Lung (tissue), 17 donors: ENCODE measurements at places on chromosomes 16 and 17. TPM values are rescaled to one million over a fixed set of nuclear protein-coding genes. Genes with fewer than 3 reads are reported as not detected.

- H3K36me3 ChIP-seq, result no peaks in the 10 kb centered on the region
- DNase-seq, result peak; percentile 66
- peaks cover 5% of the 10 kb centered on the region for H3K27me3 ChIP-seq
- no peak overlapping the region for H3K27ac ChIP-seq
Observed at GRCh38 chr17:34797720-34798119, 163.5 kb downstream of the CCT6B start.

DNA sequence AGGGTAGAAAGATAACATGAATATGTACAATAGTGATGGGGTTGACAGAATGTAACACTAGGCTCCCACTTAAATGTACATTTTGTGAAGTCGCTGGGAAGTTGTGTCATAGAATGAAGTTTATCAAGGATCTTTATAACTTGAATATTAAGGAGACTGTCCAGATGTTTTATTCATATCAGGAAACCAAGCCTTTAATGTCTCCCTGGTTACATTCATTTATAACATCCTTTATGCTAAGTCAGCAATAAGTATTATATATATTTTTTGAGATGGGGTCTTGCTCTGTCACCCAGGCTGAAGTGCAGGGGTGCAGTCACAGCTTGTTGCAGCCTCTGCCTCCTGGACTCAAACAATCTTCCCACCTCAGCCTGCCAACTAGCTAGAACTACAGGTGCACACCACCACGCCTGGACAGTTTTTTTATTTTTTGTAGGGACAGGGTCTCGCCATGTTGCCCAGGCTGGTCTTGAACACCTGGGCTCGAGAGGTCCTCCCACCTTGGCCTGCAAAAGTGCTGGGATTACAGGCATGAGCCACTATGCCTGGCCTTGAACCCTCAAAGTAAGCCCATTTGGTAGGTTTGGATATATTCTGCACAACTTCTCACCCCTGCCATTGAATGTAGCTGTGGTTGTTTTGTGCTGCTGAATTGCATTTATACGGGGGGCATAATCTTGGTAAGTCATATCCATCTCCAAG is 14.1 kb downstream of the CLTC start:
- peaks cover 3% of the 10 kb centered on the region for H3K36me3 ChIP-seq
- no peak overlapping the region for H3K4me3 ChIP-seq
- peaks cover 14% of the 10 kb centered on the region for H3K4me1 ChIP-seq
- no peak for DNase-seq

DNA sequence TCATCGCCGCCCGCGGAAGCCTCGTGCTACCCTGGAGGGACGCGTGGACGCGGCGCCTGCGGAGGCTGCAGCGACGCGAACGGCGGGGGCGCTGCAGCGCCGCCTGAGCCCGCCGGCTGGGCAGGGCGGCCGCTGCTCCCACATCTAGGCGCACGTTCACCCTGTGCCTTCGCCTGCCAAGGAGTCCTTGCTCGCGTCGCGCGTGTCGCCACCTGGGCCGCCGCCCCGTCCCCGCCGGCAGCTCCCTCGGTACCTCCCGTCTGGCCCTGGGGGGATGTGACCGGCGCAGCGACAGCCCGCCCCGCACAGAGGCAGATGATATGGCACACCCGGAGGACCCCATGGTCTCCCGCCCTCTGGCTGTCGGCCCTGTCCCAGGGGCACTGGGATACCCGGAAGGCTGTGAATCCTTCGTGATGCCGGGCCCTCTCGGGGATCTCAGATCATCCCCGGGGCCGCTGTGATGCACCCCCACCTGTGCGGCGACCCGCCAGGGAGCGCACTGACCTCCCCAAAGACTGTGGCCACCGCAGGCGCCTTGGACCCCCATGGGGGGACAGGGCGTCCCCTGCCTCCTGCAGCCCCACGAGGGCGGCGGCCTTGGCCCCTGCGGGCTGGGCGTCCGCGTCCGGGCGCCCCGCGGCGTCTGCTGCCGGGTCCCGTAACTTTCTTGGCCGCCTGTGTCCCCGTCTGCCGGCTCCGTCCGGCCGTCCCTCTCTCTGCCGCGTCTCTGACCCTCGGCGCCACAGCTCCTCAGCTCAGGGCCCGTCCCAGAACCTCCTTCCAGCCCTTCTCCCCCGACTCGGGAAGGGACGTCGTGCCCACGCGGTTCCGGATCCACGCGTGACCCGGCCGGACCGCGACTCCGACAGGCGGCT is 689 bp upstream of the TBC1D24 start:
- H3K4me3 ChIP-seq, result peak overlapping the region; percentile 65
- no peaks in the 10 kb centered on the region for H3K36me3 ChIP-seq
- H3K27ac ChIP-seq, result peak overlapping the region; percentile 89

DNA sequence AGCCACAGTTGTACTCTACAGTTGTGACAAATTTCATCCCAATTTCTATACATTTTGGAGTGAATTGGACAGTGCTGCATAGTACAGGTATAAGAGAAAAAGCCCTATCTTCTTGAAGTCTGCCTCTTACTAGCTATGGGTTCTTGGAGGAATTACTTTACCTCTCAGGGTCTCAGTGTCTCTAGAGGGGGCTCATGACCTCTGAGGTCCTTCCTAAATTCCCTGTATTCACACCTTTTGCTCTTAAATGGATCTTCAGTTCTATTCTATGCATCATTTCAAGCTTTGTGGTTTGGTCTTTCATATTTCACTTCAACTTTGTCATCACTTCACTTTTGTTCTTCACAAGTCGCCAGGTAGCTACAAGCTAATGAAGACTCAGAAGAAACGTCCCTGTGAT is 71.2 kb upstream of the ERCC4 start:
- no peaks in the 10 kb centered on the region for H3K4me1 ChIP-seq
- H3K4me3 ChIP-seq, result no peak overlapping the region
- H3K27ac ChIP-seq, result no peak overlapping the region
- no peak for DNase-seq
- H3K27me3 ChIP-seq, result no peaks in the 10 kb centered on the region

DNA sequence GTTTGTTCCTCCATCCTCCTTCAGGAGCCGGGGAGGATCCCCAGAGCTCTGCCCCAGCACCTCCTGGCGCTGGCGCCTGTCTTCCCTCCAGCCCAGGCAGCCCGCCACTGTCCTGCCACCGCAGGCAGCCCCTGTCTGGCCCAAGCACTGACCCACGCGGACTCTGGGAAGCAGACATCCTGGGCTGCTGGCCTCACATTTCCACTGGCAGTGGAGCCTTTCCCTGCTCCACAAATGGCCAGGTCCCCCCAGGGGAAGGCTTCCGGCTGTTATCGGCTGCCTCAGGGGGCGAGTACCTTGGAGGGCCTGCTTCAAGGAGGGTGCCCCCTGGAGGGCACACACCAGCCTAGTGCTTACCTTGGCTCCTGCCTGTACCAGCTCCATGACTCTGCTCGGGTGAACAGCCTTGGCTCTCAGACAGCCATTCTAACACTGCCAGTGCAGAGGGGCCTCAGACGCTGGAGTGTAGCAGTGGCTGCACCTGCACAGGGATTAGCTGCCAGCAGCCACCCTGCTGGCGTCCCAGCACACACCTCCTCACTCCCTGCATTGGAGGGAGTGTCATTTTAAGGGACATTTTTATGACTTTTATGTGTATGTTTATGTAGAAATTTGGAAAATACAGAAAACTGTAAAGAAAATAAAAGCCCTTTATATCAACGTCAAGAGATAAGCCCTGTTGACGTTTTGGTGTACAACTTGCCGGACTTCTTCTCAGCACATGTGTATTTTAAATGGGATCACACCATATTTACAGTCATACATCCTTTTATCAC is 21.0 kb downstream of the ACE start:
- no peak overlapping the region for H3K4me3 ChIP-seq
- H3K27me3 ChIP-seq, result peaks cover 4% of the 10 kb centered on the region
- H3K27ac ChIP-seq, result peak overlapping the region; percentile 61
- no peaks in the 10 kb centered on the region for H3K36me3 ChIP-seq

DNA sequence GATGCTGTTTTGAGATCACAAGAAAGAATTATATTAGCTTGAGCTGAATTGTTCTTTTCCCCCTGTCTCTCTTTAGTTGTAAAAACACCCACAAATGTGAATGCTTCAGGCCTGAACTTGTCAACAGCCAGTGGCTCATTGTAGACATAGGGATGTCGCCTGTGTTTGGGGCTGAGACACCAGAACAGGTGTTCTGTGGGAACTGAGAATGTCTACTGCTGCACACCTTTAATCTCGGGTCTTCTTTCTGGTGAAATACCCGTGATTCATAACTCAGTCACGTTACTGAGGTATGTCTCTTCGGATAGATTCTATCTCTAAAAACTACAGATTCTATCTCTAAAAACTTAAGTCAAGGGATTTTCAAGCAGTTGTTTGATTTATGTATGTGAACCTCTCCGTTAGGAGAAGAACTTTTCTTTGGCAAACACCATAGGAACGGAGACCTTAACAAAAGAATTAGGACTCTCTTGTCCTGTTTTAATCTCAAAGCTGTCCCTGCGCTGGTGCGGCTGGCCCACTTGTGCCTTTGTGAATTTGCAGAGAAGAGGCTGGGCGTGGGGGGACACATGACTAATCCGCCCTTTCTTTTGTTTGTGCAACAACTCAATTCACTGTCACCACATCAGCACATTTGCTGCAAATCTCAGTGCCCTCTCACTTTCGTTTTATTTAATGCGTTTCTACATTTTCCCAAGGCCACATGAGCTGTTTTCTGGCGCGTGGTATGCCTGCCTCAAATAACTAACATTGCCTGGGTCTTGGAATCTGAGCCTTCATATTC is 643.0 kb downstream of the MAF start:
- H3K27ac ChIP-seq, result no peak overlapping the region
- no peak overlapping the region for H3K4me3 ChIP-seq
- DNase-seq, result no peak
- H3K4me1 ChIP-seq, result no peaks in the 10 kb centered on the region
- no peaks in the 10 kb centered on the region for H3K27me3 ChIP-seq

DNA sequence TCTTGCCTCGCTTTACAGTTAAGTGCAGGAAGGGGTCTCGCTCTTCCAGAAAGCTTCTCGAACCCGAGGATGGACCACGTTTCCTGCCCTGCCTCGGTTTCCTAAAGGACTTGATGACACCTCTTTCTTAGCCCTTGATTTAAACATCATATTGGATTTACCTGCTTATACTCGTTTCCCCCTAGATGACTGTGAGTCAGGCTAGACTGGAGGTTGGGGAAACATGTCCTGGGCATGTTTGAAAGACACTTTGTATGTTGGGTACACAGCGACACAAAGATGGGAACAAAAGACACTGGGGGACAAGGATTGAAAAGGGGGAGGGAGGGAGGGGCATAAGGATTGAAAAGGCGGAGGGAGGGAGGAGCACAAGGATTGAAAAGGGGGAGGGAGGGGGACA is 30.0 kb downstream of the SDK2 start:
- H3K4me3 ChIP-seq, result no peak overlapping the region
- no peak for DNase-seq
- no peaks in the 10 kb centered on the region for H3K27me3 ChIP-seq
- H3K4me1 ChIP-seq, result no peaks in the 10 kb centered on the region

- peak overlapping the region; percentile 52 for H3K27ac ChIP-seq
- peaks cover 6% of the 10 kb centered on the region for H3K4me1 ChIP-seq
- peaks cover 5% of the 10 kb centered on the region for H3K27me3 ChIP-seq
- no peak overlapping the region for H3K4me3 ChIP-seq
- no peaks in the 10 kb centered on the region for H3K36me3 ChIP-seq
- no peak for DNase-seq
Observed at GRCh38 chr16:86240716-86241363, 269.5 kb upstream of the FOXF1 start.

DNA sequence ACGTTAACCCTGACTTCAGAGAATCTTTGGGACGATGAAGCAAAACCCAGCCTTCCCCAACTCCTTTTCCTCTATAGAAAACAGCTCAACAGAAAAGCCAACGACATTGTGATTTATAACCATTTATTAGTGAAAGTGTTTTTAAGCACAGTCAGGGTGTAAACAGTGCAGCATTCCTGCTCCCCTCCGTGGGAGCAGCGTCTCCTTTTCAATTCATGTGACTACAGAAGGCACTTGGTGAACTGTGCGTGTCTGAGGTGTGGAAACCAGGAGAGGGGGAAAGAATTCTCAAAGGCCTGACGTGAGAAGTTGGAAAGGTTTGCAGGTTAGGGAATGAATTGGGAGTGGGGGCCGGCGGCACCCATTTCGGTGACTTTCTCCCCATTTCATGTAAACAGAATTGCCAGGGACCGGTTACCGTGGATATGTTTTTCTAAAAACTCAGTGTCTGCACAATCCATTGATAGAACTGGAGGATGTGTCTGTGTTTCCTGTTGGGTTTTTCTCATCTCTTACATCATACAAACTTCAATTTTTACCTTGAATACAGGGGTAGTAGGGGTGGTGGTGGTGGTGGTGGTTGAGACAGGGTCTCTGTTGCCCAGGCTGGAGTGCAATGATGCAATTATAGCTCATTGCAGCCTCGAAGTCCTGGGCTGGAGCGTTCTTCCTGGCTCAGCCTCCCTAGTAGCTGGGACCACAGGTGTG is 53.1 kb downstream of the NDE1 start:
- no peaks in the 10 kb centered on the region for H3K27me3 ChIP-seq
- H3K4me3 ChIP-seq, result no peak overlapping the region
- H3K27ac ChIP-seq, result no peak overlapping the region
- peaks cover 24% of the 10 kb centered on the region for H3K36me3 ChIP-seq
- no peak for DNase-seq

GRCh38 chr17:64128787-64129514 is 993 bp downstream of the ERN1 start:
- H3K27me3 ChIP-seq, result no peaks in the 10 kb centered on the region
- no peaks in the 10 kb centered on the region for H3K36me3 ChIP-seq
- peaks cover 4% of the 10 kb centered on the region for H3K4me1 ChIP-seq
- peak overlapping the region; percentile 86 for H3K27ac ChIP-seq
- peak; percentile 51 for DNase-seq
- peak overlapping the region; percentile 77 for H3K4me3 ChIP-seq

GRCh38 chr17:57512691-57513090 is 232.4 kb downstream of the CCDC182 start:
- H3K4me3 ChIP-seq, result no peak overlapping the region
- no peak for DNase-seq
- no peaks in the 10 kb centered on the region for H3K27me3 ChIP-seq
- no peaks in the 10 kb centered on the region for H3K36me3 ChIP-seq

The BCO1 gene
- total RNA-seq, result 0.21 TPM

The MYH3 gene
- 1.7 TPM for total RNA-seq

The TMEM238L gene
- not detected for total RNA-seq

The ITGA3 gene
- total RNA-seq, result 142 TPM

The SLFN13 gene
- 20.6 TPM for total RNA-seq
